T47D (cell line): ENCODE measurements at places on chromosomes 7 and 10.

GRCh38 chr10:58384095-58384494 is 1.1 kb upstream of the TFAM start:
- DNase-seq = no peak

DNA sequence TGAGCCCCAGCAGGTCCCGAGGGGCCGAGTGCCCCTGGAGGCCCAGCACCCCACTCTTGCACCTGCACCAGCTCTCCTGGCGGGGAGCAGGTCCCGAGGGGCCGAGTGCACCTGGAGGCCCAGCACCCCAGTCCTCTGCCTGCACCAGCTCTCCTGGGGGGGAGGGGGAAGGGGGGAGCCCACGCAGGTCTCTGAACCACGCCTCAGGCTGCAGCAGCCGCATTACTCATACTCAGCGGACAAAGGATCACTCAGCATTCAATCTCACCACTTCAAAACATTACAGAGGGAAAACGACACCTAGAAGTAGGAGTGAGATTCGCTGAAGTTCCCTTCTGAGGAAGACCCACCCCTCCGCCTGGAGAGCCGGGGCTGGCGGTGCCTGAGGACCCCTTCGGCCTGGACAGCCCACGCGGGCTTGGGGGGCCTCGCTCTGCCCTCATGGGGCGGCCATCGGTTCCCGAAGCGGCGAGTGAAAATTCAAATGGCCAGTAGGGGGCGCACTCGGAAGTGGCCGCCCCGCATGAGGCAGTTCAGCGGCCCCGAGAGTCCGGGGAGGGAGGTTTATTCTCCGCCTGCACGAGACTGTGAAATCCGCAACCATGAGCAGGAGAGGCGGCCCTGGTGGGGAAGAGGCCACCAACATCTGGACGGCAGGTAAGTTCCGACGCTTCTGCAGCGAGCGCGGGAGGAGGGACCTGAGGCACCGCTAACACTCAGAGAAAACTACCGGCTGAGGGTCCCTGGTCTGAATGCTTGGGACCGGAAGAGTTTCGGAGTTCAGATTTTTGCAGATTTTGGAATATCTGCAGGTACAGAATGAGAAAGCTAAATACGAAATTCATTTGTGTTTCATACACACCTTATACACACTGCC is 1.1 kb upstream of the GPER1 start:
- peak; percentile 92 for DNase-seq

DNA sequence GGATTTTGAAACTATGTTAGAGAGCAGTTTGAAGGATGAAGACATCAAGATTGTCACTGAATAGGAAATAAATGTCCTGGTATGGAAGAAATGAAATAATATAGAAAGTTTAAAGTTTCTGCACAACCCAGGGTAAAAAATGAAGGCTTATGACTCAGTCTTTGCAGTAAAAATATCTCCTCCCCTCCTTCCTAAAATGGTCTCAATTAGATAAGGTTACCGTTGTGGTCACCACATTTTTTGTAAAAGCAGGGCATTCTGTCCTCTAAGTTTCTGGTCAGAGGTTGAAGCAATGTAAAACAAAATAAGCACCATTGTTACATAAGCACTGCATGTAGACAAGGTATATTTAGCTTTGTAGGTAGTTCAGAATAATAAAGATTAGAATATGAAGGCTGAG is 403.5 kb downstream of the SUGCT start:
- DNase-seq = no peak

- no peak for DNase-seq
Measured at GRCh38 chr7:150471886-150472285, 21.5 kb downstream of the GIMAP8 start.

DNA sequence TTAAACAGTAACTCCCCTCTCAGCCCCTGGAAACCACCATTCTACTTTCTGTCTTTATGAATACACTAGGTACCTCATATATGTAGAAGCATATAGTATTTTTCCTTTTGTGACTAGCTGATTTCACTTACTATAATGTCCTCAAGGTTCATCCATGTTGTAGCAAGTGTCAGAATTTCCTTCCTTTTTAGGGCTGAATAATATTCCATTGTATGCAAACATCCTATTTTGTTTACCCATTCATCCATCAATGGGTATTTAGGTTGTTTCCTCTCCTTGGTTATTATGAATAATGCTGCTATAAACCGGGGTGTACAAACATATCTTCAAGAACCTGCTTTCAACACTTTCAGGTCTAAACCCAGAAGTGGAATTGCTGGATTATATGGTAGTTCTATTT is 125.3 kb downstream of the SGMS1 start:
- no peak for DNase-seq

- no peak for DNase-seq
Measured at GRCh38 chr7:126791306-126791705, 461.4 kb downstream of the GRM8 start.

GRCh38 chr10:132482090-132482800 is 55.3 kb upstream of the INPP5A start:
- DNase-seq = no peak

DNA sequence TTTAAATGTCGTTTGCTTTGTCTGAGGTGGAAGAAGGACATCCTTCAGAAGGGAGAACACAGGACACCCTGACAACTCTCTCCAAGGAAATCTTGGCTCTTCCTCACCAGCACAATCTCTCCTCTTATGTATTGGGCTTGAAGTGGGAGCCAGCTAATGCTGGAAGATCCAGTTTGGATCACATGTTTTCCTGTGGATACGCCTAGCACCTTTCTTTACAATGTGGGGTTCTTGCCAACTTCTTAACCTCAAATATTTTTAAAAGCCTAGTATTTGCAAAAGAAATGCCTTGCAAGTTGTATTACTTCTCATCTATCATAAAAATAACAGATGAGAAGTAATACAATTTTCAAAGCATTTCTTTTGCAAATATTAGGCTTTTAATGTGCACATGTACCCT is 76.4 kb downstream of the FRMD4A start:
- no peak for DNase-seq

- no peak for DNase-seq
Measured at GRCh38 chr10:76010703-76011102, 579.3 kb downstream of the LRMDA start.

GRCh38 chr7:91263384-91264045 is 718 bp upstream of the FZD1 start:
- DNase-seq = peak; percentile 42

GRCh38 chr10:105681051-105681450 is 1040.0 kb downstream of the SORCS3 start:
- no peak for DNase-seq

DNA sequence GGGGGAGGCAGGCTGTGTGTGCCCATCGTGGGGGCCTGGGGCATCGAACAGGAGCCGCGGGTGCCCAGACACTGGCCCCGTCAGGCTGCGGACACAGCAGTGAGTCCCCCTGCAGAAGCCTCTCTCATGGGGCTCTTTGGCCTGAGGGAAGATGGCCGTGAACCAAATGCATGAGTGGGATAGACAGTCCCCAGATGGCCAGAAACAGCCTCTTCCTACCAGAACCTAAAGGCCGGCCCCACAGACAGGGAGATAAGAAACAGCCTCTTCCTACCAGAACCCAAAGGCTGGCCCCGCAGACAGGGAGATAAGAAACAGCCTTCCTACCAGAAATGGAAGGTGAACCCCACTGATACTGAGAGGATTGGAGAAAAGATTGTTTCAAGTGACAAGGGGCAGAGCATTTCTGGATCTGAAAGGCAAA is 16.6 kb downstream of the IDI2 start:
- no peak for DNase-seq

DNA sequence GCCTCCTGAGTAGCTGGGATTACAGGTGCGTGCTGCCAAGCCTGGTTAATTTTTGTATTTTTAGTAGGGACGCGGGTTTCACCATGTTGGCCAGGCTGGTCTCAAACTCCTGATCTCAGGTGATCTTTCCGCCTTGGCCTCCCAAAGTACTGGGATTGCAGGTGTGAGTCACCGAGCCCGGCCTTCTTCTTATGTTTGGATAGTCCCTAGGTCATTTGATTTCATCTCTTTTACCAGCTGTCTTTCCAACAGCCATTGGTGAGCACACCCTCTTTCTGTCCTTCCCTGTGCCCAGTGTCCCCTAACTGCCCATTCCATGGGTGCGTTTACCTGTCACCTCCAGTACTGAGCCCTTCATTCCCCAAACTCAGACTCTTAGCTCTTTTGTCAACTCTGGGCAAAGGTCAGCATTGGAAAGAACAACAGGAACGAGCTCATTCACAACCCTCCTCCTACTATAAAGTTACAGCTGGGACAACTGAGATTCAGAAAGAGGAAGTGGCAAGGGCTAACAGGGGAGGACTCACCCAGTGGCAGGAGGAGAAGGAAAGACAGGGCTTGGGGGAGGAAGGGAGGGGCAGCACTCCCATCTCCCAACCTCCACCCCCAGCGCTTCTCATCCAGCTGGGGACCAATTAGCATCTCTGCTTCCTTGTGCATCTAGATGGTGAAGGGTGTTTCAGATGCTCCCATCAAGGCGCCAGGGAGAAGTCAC is 5.6 kb downstream of the SSC4D start:
- DNase-seq = no peak

GRCh38 chr10:15485684-15486316 is 114.7 kb upstream of the FAM171A1 start:
- DNase-seq = no peak

DNA sequence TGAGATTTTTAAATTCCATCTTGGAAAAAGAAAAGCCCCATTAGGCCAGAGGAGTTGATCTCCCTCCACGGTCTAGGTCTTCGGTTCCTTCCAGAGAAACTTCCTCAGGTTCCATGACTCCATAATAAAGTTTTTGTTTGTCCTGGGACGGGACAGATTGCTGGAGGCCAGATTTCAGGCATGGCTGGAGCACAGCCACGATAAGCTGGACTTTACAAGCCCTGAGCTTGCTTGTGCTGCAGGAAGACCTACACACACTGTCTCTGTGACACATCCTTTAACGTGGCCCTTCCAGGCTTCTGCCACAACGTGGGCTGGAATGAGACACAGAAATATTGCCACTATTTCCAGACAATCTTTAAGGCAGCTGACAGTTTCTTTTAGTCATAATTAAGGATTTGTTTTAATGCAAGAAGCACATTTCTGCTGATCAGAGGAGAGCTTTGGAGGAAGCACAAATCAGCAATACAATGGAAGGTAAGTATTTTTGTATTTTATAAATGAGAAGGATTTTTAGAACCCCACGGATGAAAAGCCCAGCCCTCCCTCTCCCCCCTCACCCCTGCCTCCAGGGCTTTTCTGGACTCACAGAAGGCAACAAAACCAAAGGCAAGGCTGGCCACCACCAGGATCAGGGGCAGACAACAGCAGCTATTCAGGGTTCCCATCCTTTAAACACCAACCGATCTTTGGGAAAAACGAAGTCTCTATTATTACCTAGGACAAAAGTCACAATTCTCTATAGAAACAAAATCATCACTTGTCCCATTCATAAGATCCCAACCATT is 6.5 kb downstream of the CTBP2 start:
- DNase-seq = peak; percentile 35

DNA sequence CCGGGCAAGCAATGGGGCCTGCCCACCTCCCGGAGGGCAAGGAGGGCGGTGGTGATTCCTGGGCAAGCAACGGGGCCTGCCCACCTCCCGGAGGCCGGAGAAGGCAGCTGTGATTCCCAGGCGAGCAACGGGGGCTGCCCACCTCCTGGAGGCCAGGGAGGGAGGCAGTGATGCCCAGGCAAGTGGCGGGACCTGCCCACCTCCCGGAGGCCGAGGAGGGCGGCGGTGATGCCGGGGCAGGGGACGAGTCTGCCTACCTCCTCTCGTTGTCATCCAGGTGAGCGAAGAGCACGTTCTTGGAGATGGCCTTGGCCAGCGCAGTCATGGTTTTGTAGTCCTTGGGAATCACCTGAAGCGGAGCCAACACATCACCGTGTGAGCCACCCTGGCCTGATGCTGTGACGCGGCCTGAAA is 49.5 kb upstream of the DNAAF5 start:
- no peak for DNase-seq

DNA sequence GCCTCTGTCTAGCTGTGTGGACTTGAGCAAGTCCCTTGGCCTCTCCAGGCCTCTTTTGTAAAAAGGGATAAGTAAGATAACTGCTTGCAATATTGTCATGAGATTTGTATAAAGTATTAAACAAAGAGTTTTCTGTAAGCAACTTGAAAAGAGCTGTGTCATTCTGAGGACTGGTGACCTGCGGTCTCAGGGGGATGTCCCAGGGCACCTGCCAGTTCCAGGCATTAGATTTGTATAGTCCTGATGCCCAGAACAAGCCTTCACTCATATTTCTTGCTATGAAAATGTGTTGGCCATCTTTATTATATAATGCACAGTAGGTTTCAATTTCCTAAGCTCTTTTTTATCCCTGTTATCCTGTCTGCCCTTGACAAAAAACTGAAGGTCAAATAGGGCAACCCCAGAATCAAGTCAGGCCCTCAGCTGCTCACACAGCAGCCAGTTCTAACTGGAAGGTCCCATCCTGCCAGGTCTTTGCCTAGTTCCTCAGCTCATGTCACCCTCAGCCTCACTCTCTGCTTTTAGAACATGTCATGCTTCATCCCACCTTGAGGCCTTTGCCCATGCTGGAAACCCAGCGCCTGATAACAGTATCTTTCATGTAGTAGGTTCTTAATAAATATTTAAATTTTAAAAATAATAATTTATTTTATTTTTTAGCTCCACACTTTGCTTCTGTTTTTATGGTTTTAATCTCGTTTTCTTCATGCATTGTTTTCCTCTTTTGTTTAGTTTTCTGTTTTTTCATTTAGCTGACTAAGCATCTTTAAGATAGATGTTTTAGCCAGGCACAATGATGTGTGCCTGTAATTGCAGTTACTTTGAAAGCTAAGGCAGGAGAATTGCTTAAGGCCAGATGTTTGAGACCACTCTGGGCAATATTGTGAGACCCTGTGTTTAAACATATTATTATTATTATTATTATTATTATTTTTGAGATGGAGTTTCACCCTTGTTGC is 87.5 kb upstream of the ZNF92 start:
- no peak for DNase-seq

DNA sequence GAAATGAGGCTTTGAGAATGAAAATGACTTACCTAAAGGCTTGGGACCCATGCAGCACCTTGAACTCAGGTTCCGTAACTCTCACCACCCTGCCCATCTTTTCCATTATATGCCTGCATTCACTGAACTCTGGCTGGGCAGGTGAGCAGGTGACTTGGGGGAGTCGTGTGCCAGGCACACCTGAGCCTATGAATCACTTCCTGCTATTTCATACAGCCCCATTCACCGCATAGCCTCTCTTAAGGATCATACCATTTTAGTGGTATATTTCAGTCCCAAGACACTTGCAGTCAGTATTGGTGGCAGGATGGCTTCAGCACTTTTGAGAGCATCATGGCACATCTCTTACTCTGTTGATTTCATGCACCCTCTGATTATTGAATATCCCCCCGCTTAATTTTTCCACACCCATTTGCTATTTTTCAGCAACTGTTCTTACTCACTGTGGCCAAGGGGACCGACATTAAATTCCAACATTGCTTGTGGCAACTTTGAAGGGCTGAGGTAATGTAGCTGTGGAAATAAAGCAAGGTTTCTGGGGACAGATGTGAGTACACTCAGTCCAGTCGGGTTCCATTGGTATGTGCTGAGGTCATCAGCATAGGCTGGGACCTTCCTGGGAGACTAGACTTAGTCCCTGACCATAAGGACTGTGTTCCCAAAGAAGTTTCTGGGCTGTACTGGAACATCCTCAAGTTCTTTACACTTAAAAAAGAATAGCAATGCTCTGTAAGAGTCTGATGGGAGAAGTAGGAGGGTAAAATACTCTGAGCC is 39.8 kb upstream of the ZNF438 start:
- DNase-seq = no peak
